ENCODE measurements at places on chromosomes 7 and 10.

- no peak for DNase-seq
These were observed 14.9 kb downstream of the AFAP1L2 start for GRCh38 chr10:114389426-114389825.

DNA sequence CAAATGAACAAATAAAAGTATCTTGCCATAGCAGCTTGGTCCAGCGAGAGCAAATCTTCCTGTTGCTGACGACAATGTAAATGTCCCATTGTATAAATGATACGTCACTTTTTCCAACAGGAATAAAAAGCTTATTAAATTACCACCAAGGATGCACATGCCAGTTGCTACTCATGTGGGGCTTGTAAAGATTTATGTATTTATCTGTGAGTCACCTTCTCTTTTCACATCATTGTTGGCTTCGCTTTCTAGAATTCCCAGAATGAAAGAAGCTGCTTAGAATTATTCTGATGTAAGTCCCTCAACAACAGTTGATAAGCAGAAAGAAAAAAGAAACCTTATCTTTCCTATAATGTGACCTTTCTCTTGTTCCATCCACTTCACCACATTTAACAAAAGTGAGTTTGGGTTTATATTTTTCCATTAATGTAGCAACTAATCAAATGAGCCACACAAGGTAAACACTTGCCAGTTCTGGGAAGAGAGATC lies 22.4 kb downstream of the DNAJC12 start:
- peak; percentile 58 for DNase-seq

DNA sequence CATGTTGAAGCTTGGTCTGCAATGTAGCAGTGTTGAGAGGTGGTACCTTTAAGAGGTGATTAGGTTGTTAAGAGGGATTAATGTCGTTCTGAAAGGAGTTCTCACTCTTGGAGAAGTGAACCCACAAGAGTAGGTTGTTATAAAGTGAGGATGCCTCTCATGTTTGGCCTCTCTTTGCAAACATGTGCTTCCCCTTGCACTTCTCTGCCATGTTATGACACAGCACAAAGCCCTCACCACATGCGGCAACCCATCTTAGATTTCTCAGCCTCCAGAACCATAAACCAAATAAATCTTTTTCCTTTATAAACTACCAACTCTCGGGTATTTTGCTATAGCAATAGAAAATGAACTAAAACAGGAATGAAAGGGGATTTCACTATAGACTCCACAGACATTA lies 66.3 kb downstream of the KMT2C start:
- no peak for DNase-seq

GRCh38 chr10:33680036-33680435 lies 345.6 kb upstream of the NRP1 start:
- no peak for DNase-seq

GRCh38 chr7:71491336-71491735 lies 359.4 kb downstream of the GALNT17 start:
- no peak for DNase-seq

DNA sequence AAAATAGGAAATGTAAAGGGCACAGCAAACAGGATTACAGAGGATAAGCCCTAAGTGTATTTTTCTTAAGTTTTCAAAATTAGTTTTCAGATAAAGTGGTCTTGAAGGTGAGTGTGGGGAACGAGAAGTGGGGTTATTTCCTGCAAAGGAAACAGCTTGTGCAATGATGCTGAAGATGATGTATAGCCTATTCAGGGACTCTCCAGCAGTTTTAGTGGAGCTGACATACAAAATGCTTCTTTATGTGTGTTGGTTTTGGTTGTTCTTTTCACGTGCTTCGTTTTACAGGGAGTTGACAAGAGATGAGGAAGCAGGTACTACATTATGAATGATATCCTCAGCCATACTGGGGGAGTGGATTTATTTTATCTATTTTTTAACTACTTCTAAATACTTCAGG lies 20.5 kb downstream of the CASD1 start:
- DNase-seq, result no peak

DNA sequence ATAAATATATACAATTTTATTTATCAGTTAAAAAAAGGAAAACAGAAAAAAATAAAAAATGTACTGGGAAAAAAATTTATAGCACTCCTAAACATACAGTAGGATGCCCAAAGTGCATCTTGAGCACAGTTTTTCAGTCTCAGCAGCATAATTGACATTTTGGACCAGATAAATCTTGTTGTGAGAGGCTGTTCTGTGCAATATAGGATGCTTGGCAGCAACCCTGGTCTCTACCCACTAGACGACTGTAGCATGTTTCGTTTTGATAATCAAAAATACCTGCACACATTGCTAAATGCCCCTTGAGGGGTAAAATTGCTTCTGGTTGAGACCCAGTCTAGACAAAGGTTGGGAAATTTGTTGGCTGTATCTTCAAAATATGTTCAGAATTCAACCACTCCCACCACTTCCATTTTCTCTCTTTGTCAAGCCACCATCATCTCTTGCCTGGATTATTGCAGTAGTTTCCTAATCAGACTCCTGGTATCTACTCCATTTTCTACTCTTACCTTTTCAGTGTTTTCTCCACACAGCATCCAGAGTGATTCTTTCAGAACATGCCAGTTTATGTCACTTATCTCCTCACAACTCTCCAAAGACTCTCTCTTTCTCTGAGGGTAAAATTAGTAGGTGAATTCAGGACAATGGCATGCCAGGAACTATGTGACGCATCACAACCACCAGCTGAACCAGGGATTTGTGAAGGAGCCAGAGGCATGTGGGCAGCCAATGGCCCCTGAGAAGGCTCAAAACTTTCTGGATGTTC lies 91.4 kb downstream of the GPR85 start:
- peak; percentile 67 for DNase-seq

All from AG09309 (cell line).